ENCODE measurements at places on chromosomes 3 and 15.

DNA sequence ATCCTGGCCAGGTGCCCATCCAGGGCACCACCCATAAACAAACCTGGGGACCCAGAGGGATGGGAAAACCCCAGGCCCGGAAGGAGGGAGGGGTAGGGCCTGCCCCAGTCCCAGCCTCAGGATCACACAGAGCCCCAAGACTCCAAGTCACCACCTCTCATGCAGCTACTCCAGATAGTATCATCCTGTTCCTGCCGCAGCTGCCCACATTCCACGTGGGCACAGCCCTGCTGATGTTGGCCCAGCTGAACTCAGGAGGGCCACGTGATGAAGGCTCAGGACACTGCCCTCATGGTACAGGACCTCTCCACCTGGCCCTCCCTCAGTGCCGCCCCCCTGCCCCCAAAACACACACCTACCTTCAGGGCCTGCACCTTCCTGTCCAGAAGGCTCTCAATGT is 69.5 kb downstream of the CACNA2D2 start:
- no peak for DNase-seq

- DNase-seq = no peak
Measured at GRCh38 chr15:49436751-49437150, 13.7 kb downstream of the FGF7 start.

- no peak for DNase-seq
Measured at GRCh38 chr3:188365988-188366698, 212.2 kb downstream of the LPP start.

DNA sequence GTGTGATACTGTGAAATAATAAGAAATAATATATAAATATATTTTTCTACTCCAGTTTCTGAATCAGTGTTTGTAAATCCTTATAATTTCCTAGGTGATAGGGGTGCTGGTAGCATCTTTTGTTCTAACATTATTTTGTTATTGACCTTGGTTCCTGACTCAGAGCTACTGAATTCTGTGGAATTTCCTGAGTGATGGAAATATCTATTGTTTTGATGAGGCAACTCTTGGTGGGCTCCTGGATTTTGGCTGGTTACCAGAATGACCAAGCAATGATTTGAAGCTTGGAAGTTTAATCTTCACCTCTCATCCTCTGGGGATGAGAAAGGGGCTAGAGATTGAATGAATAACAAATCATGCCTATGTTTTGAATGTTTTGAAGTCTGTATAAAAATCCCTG is 377.3 kb downstream of the LPP start:
- DNase-seq = no peak

DNA sequence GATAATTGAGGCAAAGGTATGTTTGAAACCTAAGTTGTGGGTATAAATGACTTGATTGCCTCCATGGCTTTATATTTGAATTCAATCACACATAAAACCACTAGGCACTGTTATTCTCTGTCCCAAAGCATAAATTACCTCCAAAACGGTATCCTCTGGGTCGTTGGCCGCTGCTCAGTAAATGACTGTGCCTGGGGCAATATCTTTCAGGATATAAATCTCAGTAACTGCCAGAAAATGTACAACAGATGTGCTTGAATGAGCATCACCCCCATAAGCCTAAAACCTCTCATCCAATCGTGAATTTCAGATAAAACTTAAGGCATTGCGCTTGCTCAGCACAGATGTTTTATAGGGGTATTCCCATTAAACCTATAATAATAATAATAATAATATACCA is 19.0 kb upstream of the C3orf49 start:
- DNase-seq = no peak

- no peak for DNase-seq
Measured at GRCh38 chr3:177976866-177977265, 559.4 kb upstream of the KCNMB2 start.

DNA sequence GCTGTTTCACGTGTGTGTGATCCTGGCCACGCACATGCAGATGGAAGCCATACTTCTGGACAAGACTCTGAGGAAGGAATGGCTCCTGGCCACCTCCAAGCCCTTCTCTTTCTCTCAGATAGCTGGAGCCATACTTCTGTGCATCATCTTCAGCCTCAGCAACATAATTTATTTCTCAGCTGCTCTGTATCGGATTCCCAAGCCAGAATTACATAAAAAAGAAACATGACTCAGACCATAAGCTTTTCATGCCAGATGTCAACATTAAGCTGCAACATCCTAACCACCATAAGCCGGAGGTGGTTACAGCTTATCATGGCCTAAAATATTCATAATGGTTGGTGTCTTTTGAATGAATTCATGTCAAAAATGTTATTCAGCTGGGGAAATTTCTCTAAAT is 10.6 kb upstream of the KIF23 start:
- no peak for DNase-seq

GRCh38 chr3:184352149-184352785 is 9.1 kb downstream of the CLCN2 start:
- no peak for DNase-seq

GRCh38 chr3:8576841-8577571 is 67.6 kb downstream of the SSUH2 start:
- DNase-seq = no peak

- no peak for DNase-seq
Measured at GRCh38 chr3:190995156-190995555, 132.7 kb upstream of the GMNC start.

DNA sequence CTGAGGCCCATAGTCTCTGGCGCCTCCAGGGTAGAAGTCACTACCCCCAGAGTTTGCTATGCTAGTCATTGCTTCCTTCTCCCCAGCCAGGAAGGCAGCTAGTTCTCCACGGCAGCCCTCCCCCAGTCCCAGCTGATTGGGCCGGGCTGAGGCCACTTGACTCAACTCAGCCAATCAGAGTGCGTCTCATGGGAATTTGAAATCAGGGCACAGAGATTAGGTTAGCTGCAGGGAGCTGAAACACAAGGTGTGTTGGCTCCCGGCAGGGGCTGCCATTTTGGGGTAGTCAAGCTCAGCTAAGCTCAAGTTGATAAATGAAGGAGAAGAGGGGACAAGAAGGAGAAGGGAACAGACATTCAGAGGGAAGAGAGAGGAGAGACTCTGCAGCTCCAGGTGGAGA is 32.8 kb downstream of the LINGO1 start:
- peak; percentile 19 for DNase-seq

DNA sequence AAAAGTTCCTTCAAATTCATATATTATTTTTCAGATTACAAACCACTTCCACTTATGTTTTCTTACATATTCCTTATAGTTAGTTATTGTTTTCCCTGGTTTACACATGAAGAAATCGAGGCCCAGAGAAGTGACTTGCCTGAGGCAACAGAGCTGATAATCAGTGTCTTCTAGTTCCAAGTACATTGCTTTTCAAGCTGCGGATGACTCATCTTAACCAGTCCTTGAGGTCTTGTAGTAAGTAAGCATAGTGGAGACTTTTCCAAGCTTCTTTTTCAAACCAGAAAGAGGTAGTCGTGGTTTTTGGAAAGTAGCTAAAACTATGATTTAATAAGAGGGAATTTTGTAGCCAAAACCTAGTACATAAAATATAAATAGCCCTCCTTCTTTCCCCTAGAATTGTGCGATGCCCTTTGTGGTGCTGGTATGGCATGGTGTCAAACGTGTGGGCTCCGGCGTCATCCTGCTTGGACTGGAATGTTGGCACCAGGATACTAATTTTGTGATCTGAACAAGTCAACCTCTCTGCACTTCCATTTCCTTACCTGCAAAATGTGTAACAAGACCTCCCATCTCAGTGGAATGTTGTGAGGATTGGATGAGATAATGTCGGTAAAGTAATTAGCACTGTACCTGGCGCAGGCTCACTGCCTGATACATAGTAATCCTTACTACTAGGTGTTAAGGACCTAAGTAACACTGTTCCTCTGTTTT is 19.0 kb upstream of the DLG1 start:
- no peak for DNase-seq

GRCh38 chr3:122691195-122691594 is 10.6 kb downstream of the PARP14 start:
- peak; percentile 41 for DNase-seq

DNA sequence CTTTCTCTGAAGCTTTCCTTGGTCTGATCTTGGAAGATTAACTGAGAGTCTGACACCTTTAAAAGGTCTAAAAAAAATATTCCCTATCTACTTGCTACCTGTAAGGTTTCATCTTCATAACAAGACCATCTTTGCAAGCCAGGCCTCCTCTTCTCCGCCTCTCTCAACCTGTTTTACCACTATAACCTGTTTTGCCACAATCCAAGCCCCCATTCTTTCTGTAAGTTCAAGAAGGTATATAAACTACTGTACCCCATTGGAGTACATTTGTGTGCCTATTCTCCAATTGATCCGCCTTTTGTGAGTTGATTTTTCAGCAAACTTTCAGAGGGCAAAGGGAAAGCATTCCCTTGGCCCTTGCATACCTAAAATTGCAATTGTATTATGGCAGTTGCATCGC is 319.3 kb upstream of the NECTIN3 start:
- no peak for DNase-seq

- DNase-seq = peak; percentile 41
Measured at GRCh38 chr3:179750720-179751328, 98.0 kb downstream of the USP13 start.

- DNase-seq = no peak
Measured at GRCh38 chr15:24944954-24945353, 9.8 kb upstream of the SNRPN start.

DNA sequence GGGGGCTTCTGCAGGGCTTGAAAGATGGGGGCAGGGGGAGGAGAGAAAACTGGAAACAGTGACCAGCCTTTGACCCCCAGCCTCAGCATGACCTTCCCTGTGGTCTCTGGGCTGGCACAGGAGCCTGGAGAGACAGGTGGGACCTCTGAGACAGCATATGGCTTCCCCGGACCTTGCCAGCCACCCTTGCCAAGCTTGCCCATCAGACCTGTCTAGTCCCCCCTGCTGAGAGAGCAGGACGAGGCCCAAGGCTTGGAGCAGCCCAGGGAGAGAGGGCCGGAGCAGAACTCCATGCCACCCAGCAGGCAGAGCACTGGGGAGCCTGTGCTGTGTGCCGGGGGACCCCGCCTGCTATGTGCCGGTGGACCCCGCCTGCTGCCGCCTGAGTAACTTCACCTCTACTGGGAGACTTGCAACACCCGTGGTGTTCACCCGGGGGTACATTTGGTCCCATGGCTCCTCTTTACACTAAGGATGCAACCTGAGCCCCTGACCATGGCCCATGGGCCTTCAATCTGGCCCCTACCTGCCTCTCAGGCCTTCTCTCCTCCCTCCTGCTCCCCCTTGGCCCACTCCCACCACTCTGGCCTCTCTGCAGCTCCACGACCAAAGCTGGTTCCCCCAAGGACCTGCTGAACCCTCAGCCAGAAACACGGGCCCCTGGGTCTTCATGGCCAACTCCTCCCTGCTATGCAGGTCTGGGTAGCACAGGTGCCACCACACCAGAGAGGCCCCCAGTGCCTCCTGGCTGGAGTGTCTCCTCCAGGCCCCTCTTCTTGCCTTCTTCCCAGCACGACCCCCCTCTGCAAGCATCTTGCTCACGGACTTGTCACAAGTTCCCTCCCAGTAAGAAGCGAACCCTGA is 21.1 kb upstream of the SLC41A3 start:
- DNase-seq = no peak

DNA sequence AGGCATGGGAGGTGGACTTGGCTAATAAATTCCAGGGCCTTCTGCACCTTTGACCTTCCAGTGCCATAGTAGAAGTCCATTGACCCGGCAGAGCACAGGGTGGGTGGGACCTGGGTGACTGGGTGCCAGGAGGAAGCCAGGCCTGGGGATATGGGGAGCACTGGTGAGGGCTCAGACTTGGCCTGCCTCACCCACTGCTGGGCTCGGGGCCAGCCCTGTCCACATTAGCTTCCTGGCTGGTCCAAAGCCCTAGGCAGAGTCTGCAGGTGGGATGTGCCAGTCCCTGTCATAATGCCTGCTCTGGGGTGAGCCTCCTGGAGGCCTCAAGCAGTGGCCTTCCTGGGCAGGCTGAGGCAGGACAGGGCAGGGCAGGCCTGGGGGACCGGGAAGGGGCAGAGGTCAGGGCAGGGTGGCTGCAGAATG is 38.1 kb upstream of the CHRNB4 start:
- DNase-seq = no peak

- DNase-seq = no peak
Measured at GRCh38 chr15:91522605-91523332, 330.7 kb upstream of the SLCO3A1 start.

GRCh38 chr3:100844063-100844936 is 135.0 kb downstream of the TFG start:
- DNase-seq = no peak

- no peak for DNase-seq
Measured at GRCh38 chr3:43210049-43211027, 76.0 kb upstream of the SNRK start.

DNA sequence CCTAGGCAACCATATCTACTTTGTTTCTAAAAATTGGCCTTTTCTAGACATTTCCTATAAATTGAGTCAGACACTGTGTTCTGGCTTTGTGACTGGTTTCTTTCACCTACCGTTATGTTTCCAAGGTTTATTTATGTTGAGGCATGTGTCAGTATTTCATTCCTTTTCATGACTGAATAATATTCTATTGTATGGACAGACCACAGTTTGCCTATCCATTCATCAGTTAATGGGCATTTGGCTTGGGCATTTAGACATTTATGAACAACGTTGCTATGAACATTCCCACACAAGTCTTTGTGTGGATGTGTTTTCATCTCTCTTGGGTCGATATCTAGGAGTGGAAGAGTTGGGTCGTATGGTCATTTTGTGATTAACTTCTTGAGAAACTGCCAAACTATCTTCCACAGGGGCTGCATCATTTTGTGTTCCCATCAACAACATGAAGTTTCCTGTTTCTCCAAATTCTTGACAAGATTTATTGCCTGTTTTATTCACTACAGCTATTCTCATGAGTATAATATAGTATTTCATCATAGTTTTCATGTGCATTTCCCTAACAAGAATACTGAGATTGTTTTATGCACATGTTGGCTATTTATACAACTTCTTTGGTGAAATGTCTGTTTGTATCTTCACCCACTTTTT is 3.5 kb upstream of the EFCC1 start:
- no peak for DNase-seq

DNA sequence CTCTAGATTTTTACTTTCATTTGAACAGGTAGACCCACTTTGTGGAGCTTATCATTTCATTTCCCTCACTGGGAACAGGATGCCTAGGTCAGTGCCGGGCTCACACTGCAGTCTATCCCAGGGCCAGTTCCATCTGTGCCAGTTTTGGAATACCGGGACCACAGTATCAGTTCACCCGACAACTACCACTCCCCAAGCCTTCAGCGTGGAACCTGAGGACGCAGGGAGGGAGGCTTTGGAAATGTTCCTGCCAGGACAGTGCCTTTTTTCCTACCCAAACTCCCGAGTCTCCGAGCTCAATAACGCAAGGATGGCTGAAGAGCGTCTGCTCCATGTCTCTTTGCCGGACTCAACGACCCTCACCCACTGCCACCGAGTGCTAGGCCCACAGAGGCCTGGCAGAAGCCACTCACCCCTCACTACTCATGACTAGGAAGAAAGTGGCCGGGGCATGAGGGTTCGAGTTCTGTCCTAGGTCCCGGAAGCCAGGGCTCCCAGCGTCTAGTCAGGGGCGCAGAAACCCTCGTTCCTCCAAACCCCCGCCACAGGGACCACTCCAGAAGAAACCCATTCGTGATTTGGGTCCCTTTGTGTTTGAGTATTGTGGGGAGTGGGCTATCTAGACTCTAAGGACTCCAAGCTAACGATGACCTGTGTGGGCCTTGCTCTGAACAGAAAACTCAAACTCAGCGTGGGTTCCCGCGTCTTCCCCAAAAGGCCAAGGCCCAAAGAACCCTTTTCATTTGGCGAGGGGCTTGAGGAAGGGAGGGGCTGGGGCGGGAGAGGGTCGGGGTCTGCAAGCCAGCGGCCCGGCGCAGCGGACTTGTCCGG is 11.4 kb downstream of the ZIC1 start:
- no peak for DNase-seq
